GM23248 (cell line): ENCODE measurements at places on chromosomes 4 and X. TPM values are rescaled to one million over a fixed set of nuclear protein-coding genes. Genes with fewer than 3 reads are reported as not detected.

Gene KLHL34
- not detected in 2 replicates for total RNA-seq

Gene NRK
- not detected in 2 replicates for total RNA-seq

DNA sequence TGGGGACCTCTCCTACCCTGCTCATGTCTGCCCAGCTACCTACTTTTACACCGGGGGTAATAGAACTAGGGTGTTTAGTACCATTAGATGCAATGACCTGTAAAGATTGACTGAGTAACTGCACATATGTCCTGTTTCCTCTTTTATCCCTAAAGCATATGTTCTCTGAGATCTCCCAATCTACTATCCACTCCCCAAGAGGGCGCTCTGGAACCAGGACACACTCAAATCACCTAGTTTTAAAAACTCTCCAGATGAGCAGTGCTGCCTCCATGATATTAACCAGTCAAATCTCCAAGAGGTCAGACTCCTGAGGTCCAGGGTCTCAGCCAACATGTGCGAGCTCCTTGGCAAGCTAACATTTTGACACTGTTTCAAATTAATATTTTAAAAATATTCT, 87.0 kb upstream of the TSPAN5 start:
- peak; percentile 67 for DNase-seq

- DNase-seq = peak; percentile 36
These were observed 160.4 kb upstream of the GPR101 start for GRCh38 chrX:137194164-137194563.

DNA sequence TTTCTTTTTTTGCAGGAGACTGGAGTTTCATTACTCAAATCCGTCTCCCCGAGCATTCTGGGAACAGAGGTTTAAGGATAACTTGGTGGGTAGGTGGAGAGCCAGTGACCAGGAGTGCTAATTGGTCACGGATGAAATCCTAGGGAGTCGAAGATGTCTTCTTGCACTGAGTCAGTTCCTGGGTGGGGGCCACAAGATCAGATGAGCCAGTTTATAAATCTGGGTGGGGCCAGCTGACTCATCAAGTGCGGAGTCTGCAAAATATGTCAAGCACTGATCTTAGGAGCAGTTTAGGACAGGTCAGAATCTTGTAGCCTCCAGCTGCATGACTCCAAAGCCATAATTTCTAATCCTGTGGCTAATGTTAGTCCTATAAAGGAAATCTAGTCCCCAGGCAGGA, 741.3 kb downstream of the PCDH7 start:
- DNase-seq = peak; percentile 0
